ENCODE measurements at places on chromosomes 3 and 15. TPM values are rescaled to one million over a fixed set of nuclear protein-coding genes. Genes with fewer than 3 reads are reported as not detected.

The PLSCR5 gene
- total RNA-seq: not detected

The RASGRP1 gene
- total RNA-seq: 58.2 TPM

The LSAMP gene
- not detected for total RNA-seq

The GOLGA6B gene
- not detected for total RNA-seq

The TERC gene
- total RNA-seq: 13.3 TPM

The PLSCR2 gene
- total RNA-seq: not detected

The PLAAT1 gene
- not detected for total RNA-seq

The MAGEL2 gene
- total RNA-seq: not detected
